Stimulated activated CD4-positive, alpha-beta T cell treated with anti-CD3 and anti-CD28 coated beads, Interleukin-2, amount 100 ng/mL, for 48 hours (primary cell): ENCODE measurements at places on chromosomes 13 and 19.

DNA sequence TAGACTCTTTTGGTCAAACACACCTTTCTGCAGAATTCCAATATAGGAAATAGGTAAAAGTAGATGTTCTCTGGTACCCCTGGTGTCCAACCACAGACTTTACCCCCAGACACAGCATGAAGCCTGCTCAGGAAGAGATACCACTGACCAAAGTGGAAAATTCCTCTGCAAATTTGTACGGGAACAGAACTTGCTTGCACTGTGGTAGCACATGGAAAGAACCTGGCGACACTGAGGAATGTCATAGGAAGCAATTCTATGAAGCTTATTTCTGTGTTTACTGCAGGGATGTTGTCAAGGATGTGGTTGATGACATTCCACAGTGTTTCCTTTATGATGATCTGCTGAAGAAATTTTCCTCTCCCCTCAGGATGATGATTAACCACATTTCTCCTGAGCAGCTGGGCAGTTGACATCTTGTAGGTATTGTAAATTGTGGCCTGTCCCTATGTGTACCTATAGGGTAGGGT lies 48.9 kb upstream of the TNFSF11 start:
- no peak for DNase-seq

DNA sequence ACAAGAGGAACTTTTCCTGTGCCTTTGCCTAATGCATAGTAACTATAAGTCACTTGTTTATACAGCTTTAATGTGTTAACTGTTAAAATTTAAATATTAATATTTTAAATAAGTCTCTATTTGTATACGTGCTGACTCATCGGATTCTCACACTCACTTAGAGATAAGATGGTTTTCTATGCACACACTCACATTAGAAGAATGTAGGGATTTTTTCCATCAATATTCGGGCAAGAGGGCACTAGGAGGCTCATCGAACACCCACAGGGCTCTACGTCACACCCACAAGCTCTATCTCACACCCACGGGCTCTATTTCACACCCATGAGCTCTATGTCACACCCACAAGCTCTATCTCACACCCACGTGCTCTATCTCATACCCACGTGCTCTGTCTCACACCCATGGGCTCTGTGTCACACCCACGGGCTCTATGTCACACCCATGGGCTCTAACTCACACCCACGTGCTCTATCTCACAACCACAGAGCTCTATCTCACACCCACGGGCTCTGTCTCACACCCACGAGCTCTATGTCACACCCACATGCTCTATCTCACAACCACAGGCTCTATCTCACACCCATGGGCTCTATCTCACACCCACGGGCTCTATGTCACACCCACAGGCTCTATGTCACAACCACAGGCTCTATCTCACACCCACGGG lies 73.4 kb downstream of the COL4A2 start:
- DNase-seq, result no peak

GRCh38 chr13:98251708-98252107 lies 74.6 kb upstream of the RNF113B start:
- DNase-seq, result no peak

DNA sequence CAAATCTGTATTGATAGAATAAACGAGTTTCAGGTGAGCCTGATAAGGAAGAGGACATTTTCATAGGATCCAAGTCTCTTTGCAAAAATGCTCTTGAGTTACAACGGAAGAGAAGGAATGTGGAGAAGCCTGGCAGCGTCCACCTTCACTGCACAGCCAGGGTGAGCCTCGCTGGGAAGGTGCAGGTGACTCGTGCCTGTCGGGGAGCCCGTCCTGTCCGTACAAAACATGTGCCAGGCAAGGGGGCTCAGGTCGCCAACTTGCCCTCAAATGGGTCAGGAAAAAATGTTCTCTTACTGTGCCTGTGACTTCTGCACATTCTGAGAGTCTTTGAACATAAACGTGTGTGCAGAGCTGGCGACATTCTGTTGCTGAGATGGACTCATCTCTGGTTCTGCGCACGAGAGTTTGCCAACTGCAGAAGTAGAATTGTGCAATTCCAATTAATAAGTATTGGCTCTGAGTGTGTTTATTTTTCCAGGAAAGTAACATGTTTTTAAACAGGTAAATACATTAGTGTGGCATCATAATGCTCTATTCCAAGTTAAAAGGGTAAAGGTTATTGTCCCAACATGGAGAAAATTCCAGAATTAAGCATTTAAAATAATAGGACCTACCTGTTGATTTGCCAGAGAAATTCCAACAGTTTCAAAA lies 28.6 kb downstream of the NAXD start:
- DNase-seq, result no peak

DNA sequence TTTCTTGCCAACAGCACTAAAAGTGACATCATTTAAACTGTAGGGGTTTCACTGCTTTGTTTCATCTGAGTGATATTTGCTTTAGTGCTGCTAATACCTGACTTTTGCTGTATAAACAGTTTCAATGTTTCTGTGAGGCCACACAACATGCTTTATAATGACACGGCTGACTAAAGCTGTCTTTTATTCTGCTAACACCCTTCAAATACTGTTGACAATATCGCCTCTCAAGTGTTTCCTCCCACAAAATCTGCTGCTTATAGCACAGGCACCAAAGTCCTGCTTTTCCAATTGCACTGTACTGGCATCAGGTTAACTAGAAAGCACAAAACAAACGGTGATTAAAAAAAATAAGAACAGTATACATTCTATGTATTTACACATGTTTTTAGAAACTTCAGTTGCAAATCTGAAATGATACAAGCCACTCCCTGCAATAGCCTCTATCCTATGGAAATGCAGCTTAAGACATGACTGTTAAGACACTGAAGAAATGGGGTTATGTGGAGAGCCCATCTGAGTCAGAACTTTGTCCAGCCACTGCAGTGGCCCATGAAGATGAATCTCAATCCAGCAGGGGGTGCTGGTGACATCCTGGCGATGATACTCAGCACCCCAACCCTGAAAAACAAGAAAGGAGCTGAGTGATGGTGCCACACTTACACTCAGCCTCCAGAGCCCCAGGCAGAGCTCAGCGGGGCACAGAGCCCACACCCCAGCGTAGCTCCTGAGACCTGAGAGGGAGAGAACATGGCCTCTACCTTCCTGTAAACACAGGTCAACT lies 29.4 kb downstream of the RFXAP start:
- peak; percentile 5 for DNase-seq

- peak; percentile 66 for DNase-seq
These were observed 17.6 kb downstream of the LIG1 start for GRCh38 chr19:48152551-48152950.

- DNase-seq, result no peak
These were observed 192.6 kb downstream of the DLEU7 start for GRCh38 chr13:50650592-50651504.

GRCh38 chr13:51839711-51840540 lies 5.1 kb downstream of the TMEM272 start:
- no peak for DNase-seq

DNA sequence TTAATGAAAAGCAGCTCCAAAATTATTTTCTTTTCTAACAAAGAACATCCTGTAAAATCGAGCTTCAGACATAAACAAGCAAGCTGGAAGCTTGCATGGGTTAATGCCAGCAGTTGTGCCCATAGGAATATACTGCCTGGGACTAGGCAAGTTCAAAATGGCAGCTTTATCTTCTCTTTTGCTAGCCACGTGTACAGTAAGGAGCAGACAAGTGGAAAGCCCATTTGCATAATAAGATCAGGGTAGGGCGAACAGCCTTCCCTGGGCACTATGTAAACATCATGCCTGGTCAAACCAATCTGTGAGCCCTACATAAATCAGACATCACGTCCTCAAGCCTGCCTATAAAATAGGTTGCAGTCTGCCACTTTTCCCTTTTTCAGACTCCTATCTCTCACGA lies 489.7 kb downstream of the RFC3 start:
- no peak for DNase-seq

DNA sequence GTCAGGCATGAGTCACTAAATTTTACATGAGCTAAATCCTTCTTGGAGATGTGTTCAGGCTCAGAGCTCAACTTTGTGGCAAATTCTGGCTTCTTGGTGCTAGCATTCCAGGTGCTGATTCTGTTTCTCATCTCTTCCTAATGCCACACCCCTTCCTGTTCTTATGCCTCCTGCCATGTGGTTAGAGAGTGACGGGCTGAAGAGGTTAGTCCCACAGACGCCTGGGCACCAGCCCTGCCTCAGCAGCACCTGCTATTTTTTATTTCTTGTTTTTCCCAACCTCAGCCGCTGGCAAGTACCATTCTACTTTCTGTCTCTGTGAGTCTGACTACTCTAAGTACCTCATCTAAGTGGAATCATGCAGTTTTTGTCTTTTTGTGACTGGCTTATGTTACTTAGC lies 329.5 kb downstream of the KCNRG start:
- no peak for DNase-seq

- DNase-seq, result no peak
These were observed 2.8 kb upstream of the LHFPL6 start for GRCh38 chr13:39605677-39606320.

DNA sequence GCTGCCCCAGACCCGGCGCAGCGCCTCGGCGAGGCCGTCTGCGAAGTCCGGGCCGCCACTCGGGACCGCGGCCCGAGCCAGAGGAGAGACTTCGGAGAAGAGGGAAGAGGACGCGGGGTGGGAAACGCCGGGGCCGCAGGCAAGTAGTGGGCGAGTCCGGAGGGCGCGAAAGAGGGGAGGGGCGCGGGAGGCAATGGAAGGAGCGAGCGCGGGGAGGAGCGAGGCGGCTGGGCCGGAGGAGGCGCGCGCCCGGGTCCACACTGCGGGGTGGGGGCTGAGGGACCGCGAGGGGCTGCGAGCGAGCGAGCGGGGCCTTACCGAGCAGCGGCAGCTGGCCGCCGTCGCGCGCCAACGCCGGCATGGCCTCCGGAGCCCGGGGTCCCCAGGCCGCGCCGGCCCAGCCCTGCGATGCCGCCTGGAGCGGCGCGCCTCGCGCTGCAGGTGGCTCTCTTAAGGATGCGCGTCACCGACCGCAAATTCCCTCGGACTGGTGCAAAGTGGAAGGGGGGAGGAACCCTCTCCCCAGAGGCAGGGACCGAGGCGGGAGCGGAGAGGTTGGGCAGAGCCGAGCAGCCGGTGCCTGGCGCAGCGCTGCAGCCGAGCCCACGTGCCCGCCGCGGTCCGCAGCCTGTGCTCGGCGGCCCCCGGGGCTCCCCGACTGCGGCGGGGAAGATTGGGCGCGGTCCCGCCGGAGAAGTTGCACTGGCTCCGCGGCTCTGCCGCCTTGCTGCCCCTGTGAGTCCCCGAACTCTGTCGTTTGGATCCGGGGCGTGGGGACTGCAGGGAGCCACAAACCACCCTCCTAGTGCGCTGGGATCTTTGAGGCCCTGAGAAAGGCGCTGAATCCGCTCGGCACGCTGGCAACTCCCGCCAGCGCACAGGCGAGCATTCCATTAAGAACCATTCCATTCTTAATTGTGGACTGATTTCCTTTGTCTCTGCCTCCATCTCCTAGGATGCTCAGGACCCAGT lies at the start of gene FLT3:
TSS of gene FLT3 (minus strand) at position 427 of the 972 bp plus-strand sequence. CDS start at position 361, 66 bp downstream.
- DNase-seq, result peak; percentile 23
